ENCODE measurements at places on chromosomes 2 and 18.

DNA sequence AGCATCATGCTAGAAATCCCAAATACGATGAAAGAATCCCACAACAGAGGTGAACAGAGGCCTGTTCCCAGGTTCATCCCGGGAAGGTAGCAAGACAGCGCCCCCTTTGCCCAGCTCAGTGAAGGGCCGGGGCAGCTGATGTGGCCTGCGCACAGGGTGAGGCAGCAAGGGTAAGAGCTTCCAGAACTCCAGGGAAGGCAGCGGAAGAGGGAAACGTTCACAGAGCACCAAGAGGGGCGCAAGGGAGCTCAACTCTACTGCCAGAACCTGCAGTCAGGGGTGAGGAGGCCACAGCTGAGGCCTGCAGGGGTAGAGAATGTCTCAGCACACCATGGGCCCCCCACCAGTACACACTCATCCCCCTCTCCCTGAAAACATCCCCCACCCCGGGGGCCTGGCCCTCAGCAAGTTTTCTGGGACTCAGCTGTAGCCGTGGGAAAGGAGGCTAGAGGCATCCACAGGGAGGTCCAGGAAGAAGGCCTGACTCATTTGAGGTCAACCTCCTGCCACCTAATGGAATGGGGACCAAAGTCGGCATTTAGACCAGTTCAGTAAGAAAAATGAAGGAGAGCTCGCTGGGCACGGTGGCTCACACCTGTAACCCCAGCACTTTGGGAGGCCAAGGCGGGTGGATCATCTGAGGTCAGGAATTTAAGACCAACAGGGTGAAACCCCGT, 95.6 kb upstream of the ASAP2 start:
- peak; percentile 58 for DNase-seq

DNA sequence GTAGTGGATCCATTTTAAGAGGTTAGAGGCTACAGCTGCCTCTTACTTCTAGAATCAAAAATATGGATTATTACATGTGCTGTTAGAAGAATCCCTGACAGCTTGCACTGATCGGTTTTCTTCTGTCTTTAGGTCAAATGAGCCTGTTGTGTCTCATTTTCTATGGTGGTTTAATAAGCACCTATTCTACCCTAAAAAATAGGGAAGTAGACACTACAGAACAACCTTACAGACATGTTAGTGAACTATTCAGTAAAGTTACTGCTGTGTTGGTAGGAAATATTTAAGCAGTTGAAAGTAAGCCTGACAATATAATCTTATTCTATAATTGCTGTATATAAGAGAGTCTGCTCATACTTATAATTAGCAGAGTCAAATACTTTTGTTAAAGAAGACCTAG, 168.5 kb upstream of the NOSTRIN start:
- DNase-seq: no peak

- DNase-seq: no peak
These were observed 19.9 kb downstream of the PTH2R start for GRCh38 chr2:208426412-208427045.

GRCh38 chr2:238817891-238818290, 30.0 kb upstream of the TWIST2 start:
- DNase-seq: no peak

GRCh38 chr2:6443061-6443823, 422.5 kb downstream of the CMPK2 start:
- DNase-seq: no peak

DNA sequence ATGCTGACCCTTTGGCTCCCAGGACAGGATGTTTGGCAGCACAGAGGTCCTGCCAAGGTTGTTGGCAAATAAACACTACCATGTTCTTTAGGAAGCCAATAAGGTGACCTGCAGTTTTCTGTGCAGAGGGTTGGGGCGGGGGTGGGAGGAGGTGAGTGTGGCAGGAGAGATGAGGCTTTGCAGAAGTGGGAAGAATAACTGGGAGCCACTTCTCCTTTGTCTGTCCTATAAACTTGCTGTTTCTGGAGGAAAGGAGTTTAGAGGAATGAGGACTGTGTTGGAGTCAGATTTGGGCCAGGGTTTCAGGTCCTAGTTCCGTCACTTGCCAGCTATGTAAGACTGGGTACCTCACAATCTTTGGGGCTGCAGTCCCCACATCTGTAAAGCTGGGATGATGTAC, 187.6 kb upstream of the SPRED2 start:
- DNase-seq: no peak

All from cerebellar cortex (tissue), 1 donor.